T-helper 22 cell (primary cell): ENCODE measurements at places on chromosomes 3 and 15.

DNA sequence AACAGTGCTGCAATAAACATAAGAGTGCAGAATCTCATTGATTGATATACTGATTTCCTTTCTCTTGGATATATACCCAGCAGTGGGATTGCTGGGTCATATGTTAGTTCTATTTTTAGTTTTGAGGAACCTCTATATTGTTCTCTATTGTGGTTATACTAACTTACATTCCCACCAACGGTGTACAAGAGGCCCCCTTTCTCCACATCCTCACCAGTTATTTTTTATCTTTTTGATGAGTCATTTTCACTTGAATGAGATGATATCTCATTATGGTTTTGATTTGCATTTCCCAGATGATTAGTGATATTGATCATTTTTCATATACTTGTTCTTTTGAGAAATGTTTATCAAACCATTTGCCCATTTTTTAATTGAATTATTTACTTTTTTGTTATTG is 12.4 kb upstream of the IREB2 start:
- DNase-seq, result no peak

DNA sequence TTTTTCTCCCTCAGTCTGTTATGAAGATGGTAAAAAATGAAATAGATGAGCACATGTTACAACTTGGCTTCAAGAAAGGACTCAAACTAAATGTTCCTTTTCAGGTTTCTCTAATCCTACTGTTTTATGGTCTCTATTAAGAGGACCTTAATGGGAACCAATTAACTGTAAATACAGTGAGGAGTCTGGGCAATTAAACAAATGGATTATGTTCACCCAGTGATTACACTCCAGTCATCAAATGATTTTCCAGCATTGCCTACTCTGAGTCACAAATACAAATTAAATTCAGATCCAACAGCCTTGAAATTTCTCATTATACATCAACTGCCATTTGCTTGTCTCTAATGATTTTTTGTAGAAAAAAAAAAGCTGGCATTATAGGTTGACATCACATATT is 129.2 kb downstream of the NEK10 start:
- DNase-seq, result no peak

DNA sequence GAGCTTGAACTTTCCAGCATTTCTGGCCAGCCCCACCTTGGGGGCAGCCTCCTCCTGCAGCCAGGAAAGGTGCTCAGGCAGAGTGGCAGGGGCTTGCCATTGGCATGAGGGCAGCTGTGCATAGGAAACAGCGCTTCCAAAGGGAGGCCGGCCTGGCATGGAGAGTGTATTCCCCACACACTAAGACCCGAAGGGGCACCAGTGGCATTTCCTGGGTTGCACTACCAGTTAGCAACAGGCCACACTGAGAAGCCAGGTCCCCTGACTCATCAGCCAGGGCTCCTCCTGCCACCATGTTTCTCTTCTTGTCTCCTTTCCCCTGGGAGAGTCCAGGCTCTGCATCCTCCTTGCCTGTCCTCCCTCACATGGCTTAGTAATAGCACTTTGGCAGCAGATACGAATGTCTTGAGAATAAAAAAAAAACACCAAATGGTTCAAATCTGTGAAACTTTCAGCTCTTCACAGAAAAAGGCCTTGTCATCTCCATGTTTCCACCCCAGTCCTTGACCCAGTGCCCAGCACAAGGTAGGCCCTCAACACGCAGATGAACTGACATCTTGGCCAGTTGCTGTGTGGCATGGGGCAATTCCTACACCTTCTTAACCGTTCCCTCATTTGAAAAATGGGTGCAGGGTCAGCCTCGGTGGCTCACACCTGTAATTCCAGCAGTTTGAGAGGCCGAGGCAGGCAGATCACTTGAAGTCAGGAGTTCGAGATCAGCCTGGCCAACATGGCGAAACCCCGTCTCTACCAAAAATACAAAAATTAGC is 180.4 kb downstream of the SMAD6 start:
- no peak for DNase-seq

DNA sequence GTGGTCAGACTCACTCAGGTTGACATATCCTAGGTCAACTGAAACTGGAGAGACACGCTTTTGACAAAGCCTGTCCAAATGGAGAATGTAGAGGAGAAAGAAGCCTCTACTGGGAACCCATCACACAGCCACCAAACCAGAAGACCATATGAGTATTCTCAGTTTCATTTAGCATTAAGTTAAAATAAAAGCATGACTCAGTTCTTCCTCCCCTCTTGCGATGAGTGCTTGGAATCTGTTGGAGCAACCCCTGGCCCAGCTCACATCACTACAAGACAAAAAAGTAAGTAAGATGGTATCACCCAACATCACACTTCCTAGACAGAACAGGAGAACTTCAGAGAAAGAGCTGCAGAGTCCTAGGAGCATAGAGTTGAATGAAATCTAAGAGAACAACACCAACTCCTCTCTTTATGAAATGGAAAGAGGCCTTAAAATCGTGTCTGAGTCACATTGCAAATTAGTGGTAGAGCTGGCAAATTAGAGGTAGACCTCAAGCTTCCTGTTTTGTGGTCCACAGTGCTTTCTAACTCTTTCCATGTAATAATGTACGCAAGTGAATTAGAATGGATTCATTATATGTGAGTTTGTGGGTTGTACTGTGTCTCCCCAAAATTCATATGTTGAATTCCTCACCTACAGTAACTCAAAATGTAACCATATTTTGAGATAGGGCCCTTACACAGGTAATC is 51.2 kb downstream of the FGF12 start:
- no peak for DNase-seq

DNA sequence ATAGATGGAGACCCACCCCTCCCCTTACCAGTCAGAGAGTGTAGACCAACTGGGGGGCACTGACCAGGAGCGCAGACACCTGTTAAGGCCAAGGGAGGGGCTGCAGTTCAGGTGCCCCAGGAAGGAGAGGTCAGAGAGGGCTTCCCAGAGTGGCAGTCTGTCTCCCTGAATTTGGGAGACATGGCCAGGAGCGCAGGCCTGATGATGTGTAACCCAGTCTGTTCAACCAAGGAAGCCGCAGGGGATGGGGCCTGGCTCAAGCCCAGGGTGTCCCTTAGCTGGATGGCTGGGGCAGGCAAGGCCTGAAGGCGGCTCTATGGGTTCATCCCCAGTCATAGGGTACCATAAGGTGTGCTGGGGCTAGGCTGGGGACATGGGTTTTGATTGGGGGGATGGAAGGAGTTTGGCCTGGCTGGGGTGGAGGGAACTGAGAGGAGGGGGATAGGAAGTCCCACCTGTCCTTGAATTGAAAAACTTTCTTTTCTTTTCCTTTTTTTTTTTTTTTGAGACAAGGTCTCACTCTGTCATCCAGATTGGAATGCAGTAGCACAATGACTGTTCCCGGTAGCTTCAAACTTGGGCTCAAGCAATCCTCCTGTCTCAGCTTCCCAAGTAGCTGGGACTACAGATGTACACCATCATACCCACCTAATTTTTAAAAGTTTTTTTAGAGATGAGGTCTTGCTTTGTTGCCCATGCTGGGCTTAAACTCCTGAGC is 75.7 kb downstream of the SMAD6 start:
- no peak for DNase-seq

GRCh38 chr3:59680919-59681318 is 631.1 kb upstream of the CFAP20DC start:
- DNase-seq, result no peak

GRCh38 chr3:38984731-38985130 is 67.0 kb downstream of the SCN11A start:
- no peak for DNase-seq

GRCh38 chr3:112635674-112636073 is 5.3 kb downstream of the CCDC80 start:
- DNase-seq, result no peak

DNA sequence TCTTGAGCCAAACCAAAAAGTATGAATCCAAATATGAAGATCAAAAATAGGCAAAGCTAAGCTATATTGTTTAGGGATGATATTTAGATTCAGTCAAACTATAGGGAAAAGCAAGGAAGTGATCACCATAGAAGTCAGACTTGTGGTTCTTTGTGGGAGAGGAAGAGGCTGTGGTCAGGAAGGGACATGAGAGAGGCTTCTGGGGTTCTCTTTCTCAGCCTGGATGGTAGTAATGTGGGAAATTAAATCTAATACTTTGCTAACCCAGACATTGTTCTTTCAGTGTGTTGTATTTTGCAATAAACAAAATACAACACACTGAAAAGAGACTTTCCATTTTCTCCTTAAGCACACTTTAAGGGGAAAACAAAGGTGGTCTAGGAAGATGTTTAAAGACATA is 3.1 kb downstream of the CX3CR1 start:
- DNase-seq, result no peak

GRCh38 chr3:45915518-45916231 is 27.6 kb upstream of the CXCR6 start:
- DNase-seq, result peak; percentile 48

- DNase-seq, result no peak
Measured at GRCh38 chr15:23897091-23897490, 210.0 kb upstream of the NDN start.

DNA sequence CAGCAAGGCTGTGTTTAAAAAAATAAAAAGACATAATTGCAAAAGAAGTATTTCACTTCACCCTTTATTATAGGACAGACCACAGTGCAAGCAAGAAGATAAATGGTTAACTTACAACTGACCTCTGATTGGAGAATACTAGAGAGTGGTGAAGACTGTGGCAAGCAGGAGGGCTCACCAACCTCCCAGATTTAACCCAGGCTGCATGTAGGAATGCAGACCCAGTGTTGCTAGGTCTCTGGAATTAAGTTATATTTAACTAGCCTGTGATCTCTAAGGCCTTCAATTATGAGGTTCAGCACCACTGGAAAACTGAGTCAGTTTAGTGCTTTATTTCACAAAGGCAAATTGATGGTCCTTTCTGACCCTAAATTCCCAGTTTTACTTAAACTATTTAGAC is 436.6 kb downstream of the LPP start:
- no peak for DNase-seq

DNA sequence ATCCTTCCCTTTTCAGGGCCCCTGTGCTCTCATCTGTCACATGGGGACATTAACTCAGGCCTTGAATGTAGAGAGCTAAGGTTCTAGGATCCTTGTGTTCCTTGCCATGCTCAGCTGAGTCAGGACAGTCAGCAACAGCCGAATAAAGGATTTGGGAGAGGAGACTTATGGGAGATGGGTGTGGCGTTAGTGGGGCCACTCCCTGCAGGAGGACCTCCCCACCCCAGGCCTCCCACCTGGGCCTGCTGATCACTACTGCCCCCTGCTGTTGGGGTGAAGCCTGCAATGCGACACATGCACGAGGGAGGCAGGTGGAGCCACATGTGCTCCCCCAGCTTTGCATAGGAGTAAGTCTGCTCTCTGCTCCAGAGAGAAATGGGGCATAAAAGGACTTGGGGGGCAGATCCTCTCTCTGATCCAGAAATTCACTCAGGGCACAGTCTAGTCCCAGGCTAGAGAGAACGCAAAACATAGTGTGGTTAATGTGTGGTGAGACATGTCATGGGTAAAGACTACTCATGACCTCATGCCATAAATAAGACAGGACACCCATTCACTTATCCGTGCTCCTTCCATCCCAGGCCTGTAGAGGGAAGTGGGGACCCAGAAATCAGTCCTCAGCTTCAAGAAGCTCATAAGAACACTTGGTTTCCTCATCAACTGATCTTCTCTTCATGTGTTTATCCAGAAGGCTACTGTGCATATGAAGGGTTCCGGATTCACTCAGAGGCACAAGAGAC is 19.4 kb downstream of the RBP1 start:
- DNase-seq, result no peak

DNA sequence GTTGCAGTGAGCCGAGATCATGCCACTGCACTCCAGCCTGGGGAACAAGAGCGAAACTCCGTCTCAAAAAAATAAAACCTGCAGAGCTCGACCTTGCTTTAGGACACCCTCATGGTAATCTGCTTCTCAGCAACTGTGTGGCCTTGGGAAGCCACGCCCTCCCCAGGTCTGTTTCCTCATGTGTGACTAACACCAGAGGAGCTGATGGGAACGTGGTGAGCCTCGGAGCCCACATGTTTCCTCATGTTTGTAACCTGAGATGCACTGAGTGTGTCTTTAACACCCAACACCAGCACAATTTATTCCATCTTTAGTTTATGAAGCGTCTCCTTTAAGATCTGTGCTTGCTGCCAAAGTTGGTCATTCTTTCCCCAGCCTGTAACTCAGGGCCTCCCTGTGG is 142.8 kb downstream of the OCA2 start:
- DNase-seq, result no peak

- no peak for DNase-seq
Measured at GRCh38 chr3:58366699-58367098, 34.0 kb downstream of the PXK start.

DNA sequence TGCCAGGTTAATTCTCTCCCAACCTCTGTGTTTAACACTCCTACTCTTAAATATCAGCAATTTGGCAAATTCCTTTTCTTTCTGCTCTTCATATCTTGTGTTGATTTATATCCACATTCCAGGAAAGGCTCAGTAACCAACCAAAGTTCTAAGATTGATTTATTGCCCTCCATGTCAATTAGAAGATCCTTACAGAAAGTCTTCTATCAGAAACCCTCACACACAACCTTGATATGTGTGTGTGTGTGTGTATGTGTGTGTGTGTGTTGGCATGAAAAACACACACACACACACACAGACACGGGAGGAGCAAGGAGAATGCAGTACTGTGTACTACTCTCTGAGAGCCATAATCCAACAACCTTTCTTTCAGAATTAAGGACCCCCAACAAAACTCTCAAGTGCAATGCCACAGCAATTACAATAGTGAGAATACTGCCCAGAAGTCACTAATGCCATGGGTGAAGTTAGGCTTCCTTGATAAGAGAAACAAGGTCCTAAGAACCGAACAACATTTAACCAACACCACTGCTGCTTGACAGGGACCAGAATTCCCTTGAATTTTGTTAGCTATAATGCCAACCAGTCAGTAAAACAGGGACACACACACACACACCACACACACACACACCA is 1.1 kb downstream of the LSAMP start:
- no peak for DNase-seq

- no peak for DNase-seq
Measured at GRCh38 chr3:133694288-133695268, 32.8 kb upstream of the TOPBP1 start.

- no peak for DNase-seq
Measured at GRCh38 chr15:23616536-23616935, 31.1 kb downstream of the MAGEL2 start.

GRCh38 chr3:192819001-192819569 is 91.7 kb upstream of the FGF12 start:
- DNase-seq, result peak; percentile 24

- DNase-seq, result no peak
Measured at GRCh38 chr15:56286213-56286612, 42.5 kb upstream of the RFX7 start.
